Stimulated activated CD4-positive, alpha-beta T cell treated with anti-CD3 and anti-CD28 coated beads, Interleukin-2, amount 100 ng/mL, for 4 hours (primary cell): ENCODE measurements at places on chromosomes 5 and 9.

- no peak for DNase-seq
Measured at GRCh38 chr5:86862093-86862492, 244.4 kb downstream of the COX7C start.

DNA sequence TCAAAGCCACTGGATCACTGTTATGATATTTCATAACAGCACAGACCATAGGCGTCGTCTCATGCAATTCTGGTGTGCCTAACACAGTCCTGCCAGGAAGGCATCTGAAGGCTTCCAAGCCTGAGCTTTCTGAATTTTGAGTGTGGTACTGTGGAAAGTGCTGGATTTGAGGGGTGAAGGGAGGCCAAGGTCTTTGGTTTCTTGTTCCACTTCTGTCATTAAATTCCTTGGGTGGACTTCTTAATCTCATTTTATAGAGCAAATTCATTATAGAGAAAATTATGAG, 441.3 kb upstream of the PIK3R1 start:
- DNase-seq, result no peak

DNA sequence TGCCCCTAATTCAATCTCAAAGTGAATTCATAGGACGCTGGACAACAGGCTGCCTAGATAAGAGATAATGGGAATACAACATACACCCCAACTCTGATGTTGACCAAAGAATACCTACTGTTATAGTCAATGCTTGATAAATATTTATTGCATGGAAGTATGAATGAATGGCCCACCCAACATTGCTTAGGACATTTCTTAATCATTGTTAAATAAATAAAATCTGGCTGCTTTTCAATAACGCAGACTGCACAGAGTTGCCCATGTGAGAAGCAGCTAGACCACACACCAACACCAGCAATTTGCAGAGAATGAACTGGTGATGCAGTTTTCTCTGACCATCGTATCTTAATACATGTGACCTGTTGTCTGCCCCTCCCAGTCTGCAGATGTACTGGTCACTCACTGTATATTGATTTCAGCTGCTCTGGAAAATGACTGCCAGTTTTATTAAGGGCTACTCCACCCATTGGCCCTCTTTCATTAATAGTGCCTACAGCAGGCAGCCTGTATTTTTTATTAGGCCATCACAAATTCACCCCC, 236.2 kb upstream of the WWC1 start:
- DNase-seq, result no peak

DNA sequence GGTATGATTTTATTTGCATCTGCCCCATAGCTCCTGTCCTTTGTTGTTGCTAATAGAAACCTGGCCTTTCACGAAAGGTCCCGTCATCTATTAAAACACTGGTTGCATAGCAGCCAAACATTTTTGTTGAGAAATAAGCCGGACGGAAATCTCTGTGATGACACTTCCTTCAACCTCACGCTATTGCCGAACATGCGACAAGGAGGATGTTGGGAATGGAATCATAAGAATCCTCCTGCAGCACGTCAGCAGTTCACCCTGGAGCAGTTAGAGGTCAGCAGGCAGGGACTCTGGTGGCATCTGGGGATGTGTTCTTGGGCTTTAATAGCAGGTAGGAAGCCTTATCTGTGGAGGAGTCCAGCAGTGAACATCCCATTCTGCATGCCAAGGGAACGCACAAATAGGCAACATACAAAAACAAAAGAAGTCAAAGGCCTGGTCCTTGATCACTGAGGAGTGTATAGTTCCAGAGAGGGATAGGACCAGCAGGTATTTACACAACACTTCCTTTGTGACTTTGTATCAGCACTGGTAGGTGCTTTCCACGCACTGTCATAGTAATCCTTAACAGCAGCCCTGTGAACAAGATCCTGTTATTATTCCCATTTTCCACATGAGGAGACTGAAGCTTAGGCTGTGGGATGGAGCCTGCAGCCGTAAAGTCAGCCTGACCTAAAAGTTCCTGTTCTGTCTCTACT, 33.4 kb downstream of the ARHGAP26 start:
- no peak for DNase-seq

DNA sequence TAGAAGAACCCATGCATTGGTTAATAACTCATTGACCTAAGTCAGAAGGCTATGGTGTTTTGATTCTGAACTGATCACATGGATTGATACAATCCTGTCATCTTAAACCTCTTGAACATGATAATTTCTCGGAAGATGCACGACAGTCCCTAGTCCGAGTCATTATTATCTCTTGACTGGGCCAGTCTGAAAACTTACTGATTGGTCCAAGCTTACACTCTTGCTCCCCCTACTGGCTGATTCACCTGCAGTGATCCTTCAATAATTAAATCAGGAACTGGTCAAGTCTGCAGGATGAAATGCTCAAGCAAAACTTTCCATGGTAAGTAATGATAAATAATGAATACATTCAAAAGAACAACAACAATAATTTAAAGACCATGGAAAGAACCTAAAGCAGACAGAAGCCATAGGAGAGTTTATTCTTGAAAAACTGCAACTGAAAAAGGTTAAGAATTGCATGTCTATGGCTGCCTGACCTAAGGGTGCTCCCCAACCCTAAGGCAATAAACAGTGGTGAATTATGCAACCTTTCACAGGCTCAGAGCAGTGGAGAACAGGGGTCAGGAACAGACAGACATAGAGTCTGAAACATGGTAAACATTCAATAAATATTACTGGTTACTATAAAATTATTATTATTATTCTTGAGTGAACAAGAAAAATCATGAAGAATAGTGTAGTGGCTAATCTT, 79.3 kb downstream of the BRINP1 start:
- no peak for DNase-seq

GRCh38 chr5:132296412-132297016, 2.3 kb downstream of the SLC22A4 start:
- DNase-seq, result no peak

- DNase-seq, result no peak
Measured at GRCh38 chr5:149410721-149411432, 31.8 kb upstream of the IL17B start.

DNA sequence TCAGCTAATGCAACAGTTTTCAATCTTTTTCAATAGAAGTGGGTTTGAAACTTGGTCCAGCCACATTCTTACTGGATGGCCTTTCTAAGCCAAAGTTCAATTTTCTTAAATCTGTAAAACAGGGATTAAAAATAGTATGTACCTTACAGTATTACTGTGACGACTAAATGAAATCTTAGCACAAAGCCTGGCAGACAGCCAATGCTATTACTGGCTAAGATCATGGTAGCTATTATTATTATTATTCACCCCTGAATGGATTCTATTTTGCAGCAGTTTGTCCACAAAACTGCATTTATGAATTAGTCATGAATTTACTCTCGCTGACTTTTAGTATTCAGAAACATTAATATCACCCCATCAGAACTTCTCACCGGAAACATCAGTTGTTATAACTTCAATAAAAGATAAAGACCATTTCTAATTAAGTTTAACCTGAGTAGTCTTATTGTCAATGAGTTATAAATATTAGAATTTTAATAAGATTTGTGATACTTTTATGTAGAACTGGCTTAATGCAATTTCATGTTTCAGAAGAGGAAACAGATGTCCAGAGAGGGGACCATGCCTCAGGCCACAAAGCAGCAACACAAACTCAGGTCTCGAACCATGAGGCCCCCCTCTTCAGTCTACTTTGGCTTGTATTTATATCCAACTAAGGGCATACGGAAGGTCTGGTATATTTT, 468.2 kb downstream of the ARHGEF28 start:
- no peak for DNase-seq

- DNase-seq, result no peak
Measured at GRCh38 chr9:18045326-18045725, 428.6 kb upstream of the ADAMTSL1 start.

DNA sequence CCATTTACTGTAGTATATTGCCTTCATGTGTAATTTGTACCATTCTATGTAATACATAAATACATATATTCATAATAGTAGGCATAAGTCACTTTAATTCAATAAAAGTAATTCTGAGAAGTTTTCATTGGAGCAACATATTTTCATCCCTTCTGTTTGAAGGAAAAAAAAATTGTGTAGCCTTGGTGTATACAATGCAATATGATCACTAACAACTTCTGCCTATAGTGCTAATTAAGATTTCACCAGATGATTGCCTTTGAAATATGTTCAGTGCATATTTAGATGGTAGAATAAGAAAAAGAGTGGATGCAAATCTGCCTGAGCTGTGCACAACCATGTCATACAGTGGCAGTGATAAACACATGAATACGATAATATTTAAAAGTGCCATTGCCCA, 996.8 kb downstream of the EFNA5 start:
- DNase-seq, result no peak

DNA sequence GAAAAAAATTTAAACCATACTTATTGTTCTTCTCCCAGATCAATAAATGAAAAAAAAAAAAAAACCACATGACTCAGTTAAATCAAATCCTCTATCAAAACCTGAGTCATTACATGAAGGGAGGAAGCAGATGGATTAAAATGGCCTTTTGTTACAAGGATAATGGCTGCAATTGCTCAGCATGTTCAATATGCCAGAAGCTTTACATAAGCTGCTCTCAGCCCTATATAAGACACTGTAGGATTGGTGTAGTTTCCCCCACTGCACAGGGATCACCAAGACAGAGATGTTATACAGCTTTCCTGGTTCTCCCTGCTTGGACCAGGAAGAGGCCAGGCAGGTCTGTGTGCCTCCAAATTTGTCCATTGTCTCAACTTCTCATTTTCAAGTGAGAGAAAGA, 101.6 kb upstream of the MAP1B start:
- no peak for DNase-seq

GRCh38 chr5:79886925-79887655, 104.0 kb downstream of the MTX3 start:
- no peak for DNase-seq

GRCh38 chr9:126791406-126792230, 13.2 kb upstream of the ZBTB43 start:
- no peak for DNase-seq

DNA sequence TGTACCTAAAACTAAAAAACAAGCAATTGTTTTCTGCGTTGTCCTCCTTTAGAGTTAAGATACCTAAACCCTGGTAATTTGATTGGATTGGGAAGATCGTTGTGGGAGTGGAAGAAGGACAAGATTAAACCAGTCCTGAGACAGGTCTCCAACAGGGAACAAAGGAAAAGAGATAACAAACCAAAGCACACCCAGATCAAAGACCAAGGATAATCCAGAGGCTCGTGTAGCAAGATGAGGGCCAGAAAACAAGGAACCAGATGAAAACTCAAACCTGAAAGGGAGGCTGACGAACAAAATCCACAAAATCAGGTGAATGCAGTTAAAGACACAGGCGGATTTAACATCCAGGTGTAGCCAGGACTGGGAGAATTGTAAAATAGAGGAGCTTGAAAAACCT, 618.1 kb downstream of the SLCO4C1 start:
- DNase-seq, result no peak

- no peak for DNase-seq
Measured at GRCh38 chr5:891117-891836, 1.3 kb downstream of the BRD9 start.

GRCh38 chr5:129199308-129199707, 104.8 kb downstream of the ISOC1 start:
- DNase-seq, result no peak

DNA sequence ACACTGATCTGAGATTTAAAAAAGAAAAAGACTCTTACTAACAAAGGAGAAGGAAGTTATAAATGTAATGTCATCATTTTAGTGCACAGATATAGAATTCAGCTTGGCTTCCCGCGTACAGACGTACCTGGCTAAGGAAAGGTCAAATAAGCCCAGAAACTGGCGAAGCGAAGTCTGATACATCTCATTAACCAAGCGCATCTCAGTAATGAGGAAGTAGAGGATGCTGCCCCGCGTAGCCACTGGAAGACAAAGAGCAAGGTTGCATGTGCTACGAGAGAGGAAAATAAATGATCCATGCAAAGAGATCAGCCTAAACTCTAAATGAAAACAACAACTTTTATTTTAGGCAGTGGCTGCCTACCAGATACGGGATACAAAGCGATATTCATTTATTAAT, 208.8 kb downstream of the DNAH5 start:
- no peak for DNase-seq

- DNase-seq, result no peak
Measured at GRCh38 chr5:139147483-139148087, 50.6 kb downstream of the SIL1 start.

DNA sequence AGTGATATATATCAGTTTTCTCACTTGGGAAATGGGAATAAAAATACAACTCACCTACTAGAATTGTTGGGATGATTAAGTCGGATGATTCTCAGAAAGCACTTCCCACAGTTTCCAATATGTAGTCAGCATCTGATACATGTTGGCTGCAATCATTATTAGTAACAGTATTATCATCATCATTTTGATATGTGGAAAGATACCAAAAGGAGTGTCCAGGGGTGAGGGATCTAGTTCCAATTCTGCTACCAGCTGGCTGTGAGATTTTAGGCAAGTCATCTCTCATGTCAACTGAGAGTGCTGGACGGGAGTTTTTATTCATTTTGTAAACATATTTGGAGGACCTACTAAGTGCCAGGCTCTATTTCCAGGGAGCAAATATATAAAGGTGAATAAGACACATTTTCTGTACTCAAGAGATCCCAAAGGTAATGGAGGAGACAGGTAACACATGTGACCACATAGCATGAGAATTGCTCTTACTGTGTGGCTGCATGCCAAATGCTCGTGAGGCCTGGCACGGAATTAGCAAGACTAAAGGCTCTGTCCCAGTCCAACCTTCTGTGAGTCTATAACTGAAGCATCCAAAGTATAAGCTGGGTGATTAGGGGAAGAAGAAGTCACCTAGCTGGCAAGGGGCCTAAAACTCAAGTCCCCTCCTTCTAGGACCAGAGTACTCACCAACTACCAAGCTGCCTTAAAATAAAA, 83.0 kb downstream of the GRIA1 start:
- DNase-seq, result no peak

GRCh38 chr9:75544815-75545214, 345.7 kb upstream of the PCSK5 start:
- no peak for DNase-seq

- no peak for DNase-seq
Measured at GRCh38 chr5:307794-308579, 13.5 kb upstream of the AHRR start.

GRCh38 chr5:77791926-77792325, 15.8 kb upstream of the TBCA start:
- no peak for DNase-seq

DNA sequence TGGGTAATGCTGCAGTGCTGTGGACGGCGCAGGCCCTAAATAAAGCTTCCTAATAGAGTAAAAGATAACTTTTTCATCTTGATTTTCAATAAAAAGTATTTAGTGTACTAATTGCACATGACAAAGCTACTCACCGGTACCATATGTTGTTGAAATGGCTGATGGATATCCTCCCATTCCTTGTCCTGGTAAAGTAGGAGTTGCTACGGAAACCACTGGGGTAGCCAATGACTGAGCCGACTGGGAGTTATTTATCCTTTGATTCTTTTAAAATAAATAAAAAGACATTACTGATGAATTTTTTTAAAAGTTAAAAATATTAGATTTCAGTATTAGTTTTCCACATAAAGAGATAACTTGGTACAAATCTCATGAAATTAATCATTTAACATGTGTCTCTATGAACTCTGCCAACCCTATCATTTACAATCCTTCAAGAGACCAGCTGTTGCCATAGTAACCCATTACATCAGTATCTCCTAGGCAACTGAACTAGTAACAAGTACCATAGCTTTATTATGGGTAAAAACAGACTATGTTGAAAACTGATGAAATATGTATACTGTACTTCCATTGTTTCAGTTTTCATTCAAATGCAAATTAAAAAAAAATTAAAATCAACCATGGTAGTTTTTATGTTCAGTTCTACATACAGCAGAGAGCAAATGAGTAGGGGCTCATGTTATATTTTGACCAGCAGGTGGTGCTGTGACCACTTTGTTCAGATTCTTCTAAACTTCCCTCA, 153.7 kb downstream of the MEF2C start:
- DNase-seq, result peak; percentile 22

- no peak for DNase-seq
Measured at GRCh38 chr9:113886466-113886865, 10.4 kb downstream of the ZNF618 start.
